ENCODE measurements at places on chromosomes 7 and 10.
A peak's percentile ranks its signal among the peaks of the same experiment; 100 is the strongest.

- no peak for DNase-seq
Measured at GRCh38 chr10:43867667-43868565, 219.2 kb upstream of the ZNF32 start.

- peak; percentile 85 for DNase-seq
Measured at GRCh38 chr7:133836666-133837065, 290.5 kb upstream of the LRGUK start.

DNA sequence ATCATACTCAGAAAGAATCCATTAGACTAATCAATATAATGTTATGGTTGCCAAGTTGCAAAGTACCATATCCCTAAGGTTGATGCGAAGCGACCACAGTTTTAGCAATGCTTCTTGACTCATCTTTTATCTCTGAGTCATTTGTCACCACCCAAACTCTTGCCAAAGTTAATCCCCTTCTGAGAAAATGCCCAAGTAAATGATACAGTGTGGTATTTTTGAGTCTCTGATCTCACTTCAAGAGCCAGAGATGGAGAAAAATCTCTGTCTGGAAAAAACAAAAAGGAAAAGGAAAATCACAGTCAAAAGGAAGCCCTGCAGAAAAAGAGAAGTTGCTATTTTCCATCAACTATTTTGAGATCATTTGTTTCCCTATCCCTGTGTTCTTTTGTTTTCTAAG, 26.7 kb upstream of the OTUD1 start:
- no peak for DNase-seq

GRCh38 chr7:1236132-1236661, 3.5 kb downstream of the UNCX start:
- peak; percentile 35 for DNase-seq

DNA sequence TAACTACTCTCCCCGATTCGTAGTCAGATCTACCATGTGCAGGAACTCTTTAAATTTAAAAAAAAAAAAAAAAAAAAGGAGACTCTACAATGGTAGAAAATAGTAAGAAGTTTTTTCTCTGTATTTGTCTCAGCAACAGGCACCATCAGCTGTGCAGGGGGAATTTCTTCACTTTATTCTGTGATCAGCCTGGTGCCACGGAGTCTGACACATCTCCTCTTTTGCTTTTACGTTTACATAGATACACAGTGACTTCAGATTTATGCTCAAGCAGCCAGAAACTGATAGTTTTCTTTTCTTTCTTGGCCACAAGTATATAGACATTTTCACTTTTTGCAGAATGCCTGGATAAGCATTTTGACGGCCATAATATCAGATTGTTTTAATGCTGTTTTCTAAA, 190.6 kb upstream of the AKR1E2 start:
- DNase-seq, result no peak

DNA sequence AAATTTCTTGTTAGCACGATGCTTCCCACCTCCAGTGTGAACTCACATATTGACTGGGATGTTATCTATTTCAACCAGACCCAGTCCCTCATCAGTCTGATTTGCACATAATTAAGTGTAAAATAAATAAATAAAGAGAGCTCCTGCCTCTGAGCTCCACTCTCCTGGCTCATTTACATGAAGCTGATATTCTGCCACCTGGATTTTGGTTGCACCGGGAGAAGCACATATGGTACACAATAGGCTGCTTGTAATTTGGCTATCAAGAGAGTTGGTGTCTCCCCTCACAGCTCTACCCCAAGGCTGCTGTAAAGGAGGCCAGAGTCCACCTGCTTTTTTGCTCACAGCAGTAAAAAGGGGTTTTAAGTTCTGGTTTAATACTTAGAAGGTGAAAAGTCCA, 610.5 kb downstream of the KCNMA1 start:
- no peak for DNase-seq

- DNase-seq, result no peak
Measured at GRCh38 chr10:21176934-21177480, 279.9 kb upstream of the NEBL start.

DNA sequence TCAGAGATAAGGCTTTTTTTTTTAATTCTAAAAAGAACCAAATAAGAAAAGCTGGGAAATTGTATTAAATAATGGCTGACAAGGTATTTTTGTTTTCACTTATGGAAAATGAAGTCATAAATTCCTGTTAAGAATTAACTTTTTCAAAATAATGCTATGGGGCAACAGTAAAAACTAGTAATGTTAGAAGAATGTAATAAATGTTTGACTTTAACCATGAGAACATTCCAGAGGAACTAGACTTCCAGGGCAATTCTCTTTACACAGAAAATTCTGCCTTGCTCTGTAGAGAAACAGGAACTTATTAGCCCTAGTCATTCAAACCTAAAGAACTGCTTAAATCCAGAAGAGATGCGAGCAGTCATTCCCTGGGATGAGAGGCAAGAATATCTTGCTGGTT, 571.1 kb downstream of the IPMK start:
- no peak for DNase-seq

GRCh38 chr10:100996678-100997359, 2.8 kb upstream of the LZTS2 start:
- no peak for DNase-seq

DNA sequence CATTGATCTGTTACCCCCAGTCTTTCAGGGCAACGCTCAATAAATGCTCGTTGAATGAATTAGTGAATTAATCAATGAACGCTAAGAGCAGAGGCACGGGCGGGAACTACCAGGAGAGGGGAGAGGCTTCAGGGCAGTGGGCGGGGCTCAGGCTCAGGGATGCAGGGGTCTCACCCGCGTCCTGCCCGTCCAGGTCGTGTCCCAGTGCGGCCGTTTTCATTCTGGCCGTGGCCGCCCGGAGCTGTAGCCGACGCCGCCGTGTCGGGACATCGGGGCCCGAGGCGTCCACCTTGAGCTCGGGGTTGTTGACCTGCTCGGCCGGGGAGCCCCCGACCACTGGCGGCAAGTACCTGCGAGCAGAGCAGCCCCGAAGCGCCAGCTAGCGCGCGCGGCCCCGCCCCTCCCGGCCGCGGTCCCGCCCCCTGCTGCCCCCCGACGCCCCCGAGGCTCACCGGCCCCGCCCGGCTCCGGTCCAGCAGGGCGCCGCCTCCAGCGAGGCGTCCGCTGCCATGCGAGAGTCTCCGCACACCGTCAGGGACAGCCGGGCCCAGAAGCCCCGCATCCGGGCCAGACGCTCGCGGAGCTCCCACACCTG, 2.8 kb upstream of the GAL3ST4 start:
- DNase-seq, result no peak

GRCh38 chr10:61153771-61154170, 209.8 kb upstream of the RHOBTB1 start:
- no peak for DNase-seq

DNA sequence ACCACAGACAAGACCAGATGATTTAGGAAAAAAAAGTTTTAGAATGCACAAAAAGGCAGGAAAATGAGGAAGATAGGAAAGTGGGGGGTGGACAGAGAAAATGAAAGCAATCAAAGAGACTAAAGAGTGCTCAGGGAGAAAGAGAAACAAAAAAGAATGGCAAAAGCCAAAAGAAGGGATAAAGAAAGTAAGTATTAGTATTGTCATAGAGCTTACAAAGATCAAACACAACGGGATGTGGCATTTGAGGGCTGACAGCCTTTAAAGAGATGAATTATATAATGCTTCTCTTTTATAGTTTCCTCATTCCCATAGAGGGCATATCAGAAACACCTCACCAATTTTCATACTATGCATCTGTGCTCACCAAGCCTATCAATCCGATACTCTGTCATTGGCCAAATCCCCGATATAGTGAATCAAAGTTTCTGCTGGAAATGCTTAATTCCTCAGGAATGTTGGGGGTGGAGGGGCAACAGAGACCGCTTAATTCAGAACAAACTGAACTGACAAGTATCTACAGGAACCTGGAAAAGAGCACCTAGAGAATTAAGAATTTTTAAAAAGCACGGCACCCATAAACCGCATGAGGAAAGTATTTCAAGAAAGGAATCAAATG, 2.7 kb downstream of the COG5 start:
- no peak for DNase-seq

GRCh38 chr10:75508239-75508813, 76.9 kb downstream of the LRMDA start:
- no peak for DNase-seq

DNA sequence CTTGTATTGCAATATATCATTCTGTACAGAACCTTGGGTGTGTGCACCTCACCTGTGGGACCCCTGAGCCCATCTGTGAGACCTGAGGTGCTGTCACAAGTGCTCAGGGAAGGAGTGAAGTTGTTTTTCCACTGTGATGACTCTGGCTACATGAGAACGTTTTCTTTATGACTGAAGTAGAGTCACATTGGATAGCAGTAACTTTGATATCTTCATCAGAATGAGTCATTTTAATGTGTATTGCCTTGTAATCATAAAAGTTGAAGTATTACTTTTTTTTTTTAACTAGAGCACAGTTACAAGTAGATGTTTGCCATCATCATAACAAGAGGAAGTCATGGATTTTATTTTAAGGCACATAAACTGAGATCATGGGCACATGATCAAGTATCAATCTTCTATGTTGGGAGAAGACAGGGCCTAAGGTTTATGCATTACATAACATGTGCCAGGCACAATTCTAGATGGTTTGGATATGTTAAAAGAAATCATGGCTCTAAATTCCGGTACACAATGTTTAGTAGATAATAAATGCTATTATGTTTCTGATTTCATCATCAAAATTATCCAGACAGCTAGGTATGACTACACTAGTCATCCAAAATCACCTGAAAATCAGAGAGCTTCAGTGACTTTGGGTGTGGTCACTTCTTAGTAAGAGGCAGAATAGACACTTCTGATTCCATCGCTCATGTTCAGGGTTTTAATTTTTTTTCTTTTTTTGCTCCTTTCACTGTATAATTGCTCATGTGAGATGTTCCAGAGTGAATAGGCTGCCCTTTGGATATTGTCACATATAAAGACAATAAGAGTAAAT, 82.7 kb upstream of the KLF6 start:
- DNase-seq, result no peak

DNA sequence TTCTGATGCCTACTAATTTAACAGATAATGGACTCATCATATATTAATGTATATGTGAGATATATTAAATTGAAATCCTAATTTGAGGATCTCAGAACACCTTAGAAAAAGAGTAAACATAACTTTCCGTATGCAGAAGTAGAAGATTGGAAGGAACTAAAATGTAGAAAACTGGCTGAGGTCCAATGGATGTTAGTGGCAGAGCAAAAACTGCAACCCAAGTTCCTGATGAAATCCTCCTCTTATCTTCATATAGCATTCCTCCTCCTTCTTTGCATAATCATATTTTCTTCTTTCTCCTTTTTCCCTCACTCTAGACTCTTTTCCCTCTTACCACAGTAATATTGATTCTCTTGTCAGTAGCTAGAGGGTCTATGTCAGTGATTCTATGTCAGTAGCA, 6.0 kb downstream of the INA start:
- DNase-seq, result no peak

DNA sequence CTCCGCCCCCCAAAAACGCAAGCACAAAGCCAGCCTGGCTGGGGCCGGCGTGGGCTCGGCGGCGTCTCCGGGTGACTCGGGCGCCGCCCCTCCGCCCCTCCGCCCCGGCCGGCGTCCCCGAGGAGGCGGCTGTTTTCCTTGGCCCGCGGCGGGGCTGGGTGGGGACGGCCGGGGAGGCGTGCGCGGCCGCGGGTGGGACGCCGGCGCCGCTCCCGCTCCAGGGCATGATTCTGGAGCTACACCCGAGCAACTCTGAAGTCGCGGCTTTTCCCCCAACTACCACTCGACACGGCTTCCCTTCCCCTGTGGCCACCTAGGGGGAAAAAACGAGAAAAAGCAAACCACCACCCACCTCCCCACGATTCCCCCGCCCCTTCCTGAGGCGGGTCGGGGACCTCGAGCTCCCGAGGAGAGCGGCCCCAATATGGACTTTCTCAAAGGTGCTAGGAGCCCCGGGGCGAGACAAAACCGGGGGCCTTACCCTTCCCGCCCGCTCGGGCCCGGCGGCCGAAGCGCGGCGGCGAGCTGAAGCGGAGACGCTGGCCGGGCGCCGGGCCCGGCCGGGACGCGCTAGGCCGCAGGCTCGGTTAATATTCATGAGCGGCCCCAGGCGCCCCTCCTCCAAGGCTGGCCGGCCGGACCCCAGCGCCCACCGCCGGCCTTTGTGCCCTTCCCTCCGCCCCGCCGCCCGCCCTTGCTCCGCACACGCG, 856 bp downstream of the ARHGAP21 start:
- DNase-seq, result no peak

- DNase-seq, result no peak
Measured at GRCh38 chr10:1712314-1712713, 25.0 kb downstream of the ADARB2 start.

- no peak for DNase-seq
Measured at GRCh38 chr10:84201244-84201606, 6.9 kb downstream of the CDHR1 start.

- peak; percentile 59 for DNase-seq
Measured at GRCh38 chr10:78579995-78580394, 488.8 kb upstream of the ZMIZ1 start.

GRCh38 chr7:50706469-50706937, 76.2 kb downstream of the GRB10 start:
- no peak for DNase-seq

DNA sequence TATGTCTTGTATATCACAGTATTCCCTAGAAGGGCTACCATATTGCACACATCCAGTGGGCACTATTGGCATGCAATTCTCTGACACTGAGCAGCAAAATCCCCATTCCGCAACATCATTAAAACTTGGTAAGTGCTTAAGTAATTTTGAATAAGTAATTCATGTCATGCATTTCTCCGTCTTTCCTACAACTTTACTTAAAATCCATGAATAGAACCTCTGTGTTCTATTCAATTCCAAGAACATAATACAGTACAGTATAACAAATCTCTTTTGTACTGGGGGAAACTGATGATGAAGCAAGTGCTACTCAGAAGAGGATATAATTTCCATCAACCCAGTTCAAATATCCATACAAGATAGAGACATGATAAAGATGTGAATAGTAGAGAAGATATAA, 80.9 kb upstream of the SEMA3C start:
- no peak for DNase-seq

DNA sequence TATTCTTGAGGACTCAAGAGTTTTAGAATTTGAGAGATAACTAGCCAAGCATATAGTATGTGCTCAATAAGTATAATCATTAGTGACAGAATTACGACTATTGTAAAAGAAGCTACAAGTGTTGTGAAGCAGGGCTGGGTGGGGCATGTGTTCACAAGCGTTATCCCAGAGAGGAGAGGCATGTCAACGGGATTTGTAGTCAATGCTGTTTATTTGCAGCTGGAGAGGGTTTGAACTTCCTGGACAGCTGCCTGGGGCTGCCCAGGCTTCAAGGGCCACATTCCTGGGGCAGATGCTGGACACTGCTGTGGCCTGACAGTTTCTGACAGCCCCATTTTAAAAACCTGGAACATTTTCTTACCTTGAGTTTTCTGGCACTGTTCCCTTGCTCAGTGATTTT, 36.9 kb upstream of the CDHR3 start:
- no peak for DNase-seq

DNA sequence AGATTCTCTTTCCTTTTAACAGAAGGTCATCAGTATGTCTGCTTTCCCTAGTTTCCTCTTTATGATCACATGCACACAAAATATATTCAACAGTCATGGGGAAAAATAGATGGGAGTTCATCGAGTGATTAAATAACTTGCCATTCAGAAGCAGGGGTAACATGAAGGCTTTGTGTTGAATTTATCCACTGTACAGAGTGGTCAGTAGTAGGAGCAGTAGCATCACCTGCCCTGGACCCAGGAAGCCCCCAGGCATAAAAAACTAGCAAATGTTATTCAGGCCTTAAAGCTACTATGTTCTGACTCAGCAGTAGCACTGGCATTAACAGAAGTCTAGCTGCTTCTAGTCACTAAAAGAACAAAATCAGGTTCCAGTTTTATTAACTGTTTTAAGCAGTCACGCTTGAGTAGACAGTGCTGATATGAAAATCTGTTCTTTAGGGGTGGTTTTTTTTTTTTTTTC, 31.4 kb upstream of the FAM133B start:
- DNase-seq, result no peak

GRCh38 chr7:115052706-115053105, 130.8 kb downstream of the MDFIC start:
- DNase-seq, result no peak
